ENCODE measurements at places on chromosomes 3 and 15.

GRCh38 chr3:58429657-58430056 is 4.0 kb downstream of the PDHB start:
- DNase-seq, result peak; percentile 26

- no peak for DNase-seq
These were observed 183.3 kb upstream of the ADAMTS9 start for GRCh38 chr3:64870876-64871646.

- no peak for DNase-seq
These were observed 53.9 kb downstream of the FGD5 start for GRCh38 chr3:14872706-14873105.

DNA sequence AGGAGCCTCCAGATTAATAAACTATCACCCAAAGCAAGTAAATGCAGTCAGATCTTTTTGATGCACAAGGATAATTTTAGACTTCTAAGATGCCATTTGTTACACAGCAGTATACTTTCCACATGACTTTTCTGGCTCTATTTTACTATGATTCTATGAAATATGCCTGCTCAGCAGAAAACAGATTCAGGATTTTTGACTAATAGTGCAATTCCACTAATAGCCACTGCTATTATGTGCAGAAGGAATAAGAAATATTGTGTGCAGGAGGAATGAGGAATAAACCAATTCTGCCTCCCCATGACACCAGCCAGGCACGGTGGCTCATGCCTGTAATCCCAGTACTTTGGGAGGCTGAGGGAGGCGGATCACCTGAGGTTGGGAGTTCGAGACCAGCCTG is 11.5 kb upstream of the SPPL2A start:
- no peak for DNase-seq

- DNase-seq, result no peak
These were observed 63.3 kb downstream of the ATP1B3 start for GRCh38 chr3:141939759-141940158.

DNA sequence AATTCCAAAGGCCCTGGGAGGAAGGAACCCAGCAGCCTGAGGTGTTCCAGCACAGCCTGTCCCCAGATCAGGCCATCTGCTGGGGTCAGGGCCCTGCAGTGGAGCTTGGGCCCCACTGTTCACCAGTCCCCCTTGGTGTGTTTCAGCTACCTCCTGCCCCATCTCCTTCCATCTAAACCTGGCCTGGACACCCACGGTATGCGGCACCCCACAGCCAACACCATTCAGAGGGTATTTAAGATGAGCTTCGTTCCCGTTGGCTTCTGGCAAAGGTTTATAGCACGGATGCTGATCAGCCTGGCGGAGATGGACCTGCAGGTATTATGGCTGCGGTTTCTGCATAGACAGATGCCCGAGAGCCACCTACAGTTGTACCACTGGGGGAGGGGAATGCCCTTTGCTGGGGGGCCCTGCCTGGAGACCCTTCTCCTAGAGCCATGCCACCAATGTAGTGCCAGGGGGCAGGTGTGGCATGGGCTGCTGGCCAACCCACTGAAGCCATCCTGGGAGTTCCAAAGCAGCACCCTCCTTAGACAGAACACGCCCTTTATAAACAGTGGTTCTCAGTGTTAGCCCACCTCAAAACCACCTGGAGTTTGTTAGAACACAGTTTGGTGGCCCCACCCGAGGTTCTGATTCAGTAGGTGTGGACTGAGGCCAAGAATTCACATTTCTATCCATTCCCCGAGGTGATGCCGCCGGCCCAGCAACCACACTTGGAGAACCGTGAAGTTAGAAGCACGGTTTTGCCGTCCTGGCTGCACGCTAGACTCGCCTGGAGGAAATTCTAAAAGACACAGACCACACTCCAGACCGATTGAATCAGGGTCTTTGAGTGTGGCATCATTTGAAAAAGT is 126.9 kb downstream of the LRRK1 start:
- no peak for DNase-seq

GRCh38 chr15:90955624-90956273 is 1.1 kb downstream of the RCCD1 start:
- DNase-seq, result no peak

DNA sequence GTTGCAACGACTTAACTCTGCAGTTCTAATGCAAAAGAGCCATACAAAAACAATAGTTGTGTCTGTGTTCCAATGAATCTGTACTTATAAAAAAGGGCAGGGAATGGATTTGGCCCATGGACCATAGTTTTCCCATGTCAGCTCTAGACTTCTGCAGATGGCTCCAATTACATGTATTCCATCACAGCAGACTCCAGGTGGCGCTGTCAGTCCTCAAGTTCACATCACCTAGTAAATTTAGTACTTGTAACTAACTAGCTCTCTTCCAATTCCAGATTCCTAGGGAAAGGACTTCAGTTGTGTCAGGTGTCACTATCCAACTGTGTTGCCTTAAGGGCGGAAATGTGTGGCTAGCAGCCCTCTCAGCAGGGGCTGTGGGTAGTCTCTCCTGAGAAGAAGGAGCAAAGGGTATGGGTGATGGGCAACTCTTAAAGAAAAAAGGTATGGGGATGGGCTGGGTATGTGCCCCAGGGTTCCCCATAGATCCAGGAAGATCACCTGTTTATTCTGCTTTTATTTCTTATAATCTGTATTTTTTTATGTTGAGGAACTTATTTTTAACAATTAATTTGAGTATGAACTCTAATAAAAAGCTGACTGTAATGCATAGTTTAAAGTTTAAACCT is 36.2 kb downstream of the BBS4 start:
- DNase-seq, result peak; percentile 41

- no peak for DNase-seq
These were observed 119.6 kb upstream of the EPHA3 start for GRCh38 chr3:88987776-88988175.
